ENCODE measurements at places on chromosomes 6 and 20.

- DNase-seq, result no peak
Measured at GRCh38 chr6:46983007-46983411, 59.1 kb downstream of the ADGRF1 start.

GRCh38 chr6:45105170-45105820 is 222.8 kb upstream of the RUNX2 start:
- DNase-seq, result no peak

DNA sequence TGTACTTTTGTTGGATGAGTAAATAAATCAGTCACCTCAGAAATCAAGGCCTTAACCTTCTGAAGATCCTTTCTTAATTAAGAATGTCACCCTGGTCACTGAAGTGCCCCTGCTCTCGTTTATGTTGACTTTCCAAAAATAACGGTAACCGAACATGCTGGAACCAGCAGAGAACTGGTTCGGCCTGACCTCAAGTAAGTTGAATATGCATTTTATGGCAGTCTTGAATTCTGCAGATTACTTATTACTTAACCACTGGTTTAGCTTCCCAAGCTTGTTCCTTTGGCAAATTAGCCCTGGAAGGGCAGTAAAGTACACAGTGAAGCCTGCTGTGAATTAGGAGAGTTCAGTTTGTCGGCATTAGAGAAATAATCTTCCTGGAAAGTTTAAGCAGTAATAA is 12.2 kb downstream of the MAPRE1 start:
- DNase-seq, result no peak

GRCh38 chr20:24721891-24722568 is 227.0 kb upstream of the CST7 start:
- no peak for DNase-seq

DNA sequence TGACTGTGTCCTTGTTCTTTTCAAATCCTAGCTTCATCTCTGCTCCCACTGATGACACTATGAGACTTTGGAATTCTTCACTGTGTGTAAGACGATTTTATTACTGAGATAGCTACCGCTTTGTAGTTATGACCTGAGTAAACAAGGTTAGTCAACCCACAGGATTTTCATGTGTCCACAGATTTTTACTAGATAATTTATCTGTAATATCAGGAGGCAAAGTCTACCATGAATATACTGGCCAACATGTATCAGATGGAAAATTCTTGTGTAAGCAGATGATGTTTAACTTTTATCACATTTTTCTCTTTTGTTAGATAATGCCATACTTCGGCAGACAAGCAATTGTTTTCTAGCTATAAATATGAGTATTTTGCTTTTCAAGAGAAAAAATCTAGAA is 119.8 kb downstream of the SGK1 start:
- no peak for DNase-seq

- peak; percentile 32 for DNase-seq
Measured at GRCh38 chr6:15063253-15063853, 182.5 kb upstream of the JARID2 start.

DNA sequence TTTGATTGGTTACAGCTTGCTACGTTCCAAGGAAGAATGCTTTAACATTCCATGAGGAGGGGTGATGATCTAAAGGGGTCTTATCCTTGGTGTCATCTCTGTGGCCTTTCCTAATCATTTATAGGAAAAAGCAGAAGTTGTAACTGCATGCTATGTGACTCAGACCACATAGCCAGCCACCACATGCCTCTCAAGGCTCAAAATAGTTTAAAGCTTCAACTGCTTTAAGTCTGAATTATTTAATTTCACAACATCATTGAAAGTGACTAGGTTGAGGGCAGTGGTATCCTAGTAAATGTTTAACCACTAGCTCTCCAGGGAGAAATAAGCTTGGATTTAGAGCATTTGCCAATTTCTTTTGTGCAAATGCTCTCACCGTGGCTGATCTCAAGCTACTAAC is 29.7 kb downstream of the MC3R start:
- DNase-seq, result no peak

DNA sequence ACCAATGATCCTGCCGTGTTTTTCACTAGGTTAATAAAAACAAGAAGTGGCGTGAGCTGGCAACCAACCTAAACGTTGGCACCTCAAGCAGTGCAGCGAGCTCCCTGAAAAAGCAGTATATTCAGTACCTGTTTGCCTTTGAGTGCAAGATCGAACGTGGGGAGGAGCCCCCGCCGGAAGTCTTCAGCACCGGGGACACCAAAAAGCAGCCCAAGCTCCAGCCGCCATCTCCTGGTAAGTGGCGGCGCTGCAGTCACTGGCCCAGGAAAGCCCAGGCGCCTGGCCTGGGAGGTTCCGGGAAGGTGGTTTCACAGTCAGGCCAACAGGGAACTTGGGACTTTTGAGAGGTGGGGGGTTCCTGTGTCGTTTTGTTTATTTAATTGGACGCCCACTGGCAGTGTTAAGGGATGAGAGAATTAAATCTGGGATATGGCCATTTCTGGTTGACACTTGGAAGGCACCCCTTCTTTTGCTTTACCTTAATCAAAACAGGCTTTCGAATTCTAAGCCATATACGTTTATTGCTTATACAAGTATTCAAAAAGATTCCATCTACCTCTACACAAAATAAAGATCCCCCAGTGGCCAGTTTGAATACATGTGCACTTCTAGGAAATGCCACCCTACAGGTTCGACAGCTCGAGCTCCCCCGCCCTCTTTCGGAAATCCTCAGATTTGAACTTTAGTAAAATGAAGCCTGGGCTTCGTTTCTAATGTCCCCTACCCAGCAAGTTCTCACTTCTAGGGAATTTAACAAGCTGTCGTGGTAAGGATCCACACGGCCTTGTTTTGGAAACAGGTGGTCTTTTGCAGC is 138.9 kb downstream of the TMEM242 start:
- DNase-seq, result peak; percentile 91

DNA sequence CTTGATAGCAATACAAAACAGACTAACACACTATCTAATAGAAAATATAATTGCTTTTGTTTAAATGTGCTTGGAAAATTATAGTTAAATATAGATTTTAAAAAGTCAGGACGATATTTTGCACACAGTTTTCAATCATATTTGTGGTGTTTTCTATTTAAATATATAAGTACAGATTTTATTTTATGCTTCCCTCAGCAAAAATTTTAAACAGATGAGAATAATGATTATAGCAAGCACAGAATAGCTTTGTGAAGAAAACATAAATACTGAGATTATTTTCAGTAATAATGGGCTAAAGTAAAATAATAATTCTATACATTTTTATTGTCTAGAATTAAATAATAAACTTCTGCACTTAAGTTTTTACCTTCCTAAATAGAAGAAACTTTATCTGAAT is 809.4 kb downstream of the PHF3 start:
- no peak for DNase-seq

DNA sequence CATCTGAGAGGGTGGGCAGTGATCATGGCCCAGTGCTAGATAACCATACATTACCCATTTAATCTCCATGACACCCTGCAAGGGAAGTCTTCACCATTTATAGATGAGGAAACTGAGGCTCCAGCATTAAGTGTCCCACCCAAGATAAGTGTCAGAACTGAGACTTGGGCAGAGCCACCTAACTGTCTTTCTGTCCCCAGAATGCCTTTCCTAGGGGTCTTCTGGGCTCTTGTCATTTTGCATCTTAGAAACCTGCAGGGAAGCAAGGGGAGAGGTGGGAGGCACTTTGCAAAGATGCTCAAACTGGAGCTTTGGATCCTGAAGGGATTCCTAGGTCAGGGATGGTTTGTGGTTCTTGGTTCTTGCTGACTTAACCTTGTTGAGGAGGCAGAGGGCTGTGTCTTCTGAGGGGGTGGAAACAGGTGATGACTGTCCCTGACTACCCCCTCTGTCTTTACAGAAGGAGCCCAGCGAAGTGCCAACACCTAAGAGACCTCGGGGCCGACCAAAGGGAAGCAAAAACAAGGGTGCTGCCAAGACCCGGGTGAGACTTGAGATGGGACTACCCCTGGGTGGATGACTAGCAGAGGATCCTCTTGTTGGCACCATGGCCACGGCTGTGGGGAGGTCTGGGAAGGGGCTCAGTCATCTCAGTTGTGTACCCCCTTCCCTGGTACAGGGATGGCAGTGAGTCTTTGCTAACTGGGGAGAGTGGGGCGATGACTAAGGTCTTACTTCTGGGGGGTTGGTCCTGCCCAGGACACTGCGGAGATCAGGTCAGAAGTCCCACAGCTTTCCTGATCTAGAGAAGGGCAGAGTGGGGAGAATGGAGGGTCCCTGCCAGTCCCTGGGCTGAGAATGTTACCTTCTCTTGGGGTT is 5.8 kb downstream of the HMGA1 start:
- DNase-seq, result no peak

DNA sequence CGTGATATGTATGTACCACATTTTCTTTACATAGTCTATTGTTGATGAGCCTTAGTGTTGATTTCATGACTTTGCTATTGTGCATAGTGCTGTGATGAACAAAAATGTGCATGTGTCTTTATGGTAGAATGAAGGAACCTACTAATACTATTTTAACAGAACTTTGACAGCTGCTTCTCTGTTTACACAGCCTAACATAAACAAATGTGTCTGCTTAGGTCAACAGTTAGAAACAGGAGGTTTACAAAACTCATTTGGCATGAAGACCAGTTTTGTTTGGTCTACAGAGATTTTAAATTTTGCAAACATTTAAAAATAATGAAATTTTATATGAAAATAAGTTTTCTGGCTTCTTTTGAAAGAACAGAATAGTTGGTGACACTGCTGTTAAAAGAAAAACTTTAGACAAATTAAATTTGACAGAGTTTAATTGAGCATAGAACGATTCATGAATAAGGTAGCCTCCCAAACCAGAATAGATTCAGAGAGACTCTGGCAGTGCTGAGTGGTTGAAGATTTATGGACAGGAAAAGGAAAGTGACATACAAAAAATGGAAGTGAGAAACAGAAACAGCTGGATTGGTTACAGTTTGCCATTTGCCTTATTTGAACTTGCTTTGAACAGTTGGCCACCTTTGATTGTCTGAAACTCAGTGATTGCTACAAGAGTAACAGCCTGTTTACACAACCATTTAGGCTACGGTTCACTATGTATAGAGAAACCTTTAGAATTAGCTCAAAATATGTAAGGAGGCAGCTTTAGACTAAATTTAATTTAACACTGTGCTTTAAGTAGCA is 715.8 kb upstream of the HS3ST5 start:
- DNase-seq, result no peak

- no peak for DNase-seq
Measured at GRCh38 chr6:162974685-162975084, 246.9 kb downstream of the PACRG start.

DNA sequence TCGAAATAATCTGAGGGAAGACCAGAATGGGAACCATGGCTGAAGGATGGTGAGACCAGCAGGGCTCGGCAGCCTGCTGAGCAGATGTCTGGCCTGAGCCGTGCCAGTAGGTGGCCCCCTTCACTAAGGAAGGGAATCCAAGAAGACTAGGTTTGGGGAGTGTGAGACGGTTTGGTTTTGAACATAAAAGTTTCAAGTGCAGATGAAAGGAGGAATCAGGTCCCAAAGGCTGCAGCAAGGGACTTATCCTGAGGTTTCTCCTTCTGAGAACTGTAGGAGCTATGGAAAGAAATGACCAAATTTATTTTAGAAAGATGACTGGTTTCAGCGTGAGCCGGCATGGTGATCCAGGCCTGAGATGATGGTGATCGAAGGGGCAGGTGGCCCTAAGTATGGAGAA is 4.6 kb upstream of the OSER1 start:
- DNase-seq, result peak; percentile 67

DNA sequence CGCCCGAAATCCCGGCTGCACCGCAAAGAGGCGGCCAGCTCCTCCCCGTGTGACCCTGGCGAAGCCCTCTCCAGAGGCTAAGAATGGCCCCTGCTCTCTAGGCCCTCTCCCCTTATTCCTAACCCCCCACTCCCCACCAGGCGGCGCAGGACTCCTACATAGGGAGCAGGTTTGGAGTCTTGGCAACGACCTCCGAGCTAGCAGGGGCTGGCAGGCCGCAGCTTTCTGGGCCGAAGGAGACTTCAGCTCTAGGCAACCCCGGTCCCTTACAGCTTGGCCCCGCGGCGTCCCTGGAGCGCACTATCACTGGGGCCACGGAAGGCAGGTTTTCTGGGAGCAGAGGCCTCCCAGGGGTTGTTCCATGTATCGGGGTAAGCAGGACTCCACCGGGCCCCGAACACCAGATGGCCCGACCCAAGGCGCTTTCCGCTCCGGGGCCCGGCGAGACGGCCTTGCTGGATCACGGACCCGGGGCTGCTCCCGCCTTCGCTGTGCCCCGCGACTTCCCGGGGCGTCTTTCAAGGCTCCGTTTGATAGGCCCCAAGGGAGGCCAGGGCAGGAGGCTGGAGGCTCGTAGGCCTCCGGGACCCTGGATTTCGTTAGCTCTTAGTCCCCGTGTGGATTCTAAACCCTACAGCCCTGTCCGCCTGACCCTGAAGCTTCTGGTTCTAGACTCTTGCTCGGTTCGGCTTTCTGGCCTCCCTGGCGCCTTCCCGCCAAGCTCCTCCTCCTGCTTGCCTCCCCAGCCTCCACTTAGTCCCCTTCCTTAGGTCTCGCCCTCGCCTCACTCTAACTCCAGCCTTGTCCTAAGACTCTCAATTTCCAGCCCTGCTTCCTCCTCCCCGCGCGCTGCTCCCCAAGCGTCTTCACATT is 1.9 kb downstream of the SLC32A1 start:
- peak; percentile 45 for DNase-seq

GRCh38 chr6:14849185-14849584 is 396.7 kb upstream of the JARID2 start:
- no peak for DNase-seq

GRCh38 chr6:110746680-110747079 is 68.6 kb downstream of the CDK19 start:
- DNase-seq, result no peak

DNA sequence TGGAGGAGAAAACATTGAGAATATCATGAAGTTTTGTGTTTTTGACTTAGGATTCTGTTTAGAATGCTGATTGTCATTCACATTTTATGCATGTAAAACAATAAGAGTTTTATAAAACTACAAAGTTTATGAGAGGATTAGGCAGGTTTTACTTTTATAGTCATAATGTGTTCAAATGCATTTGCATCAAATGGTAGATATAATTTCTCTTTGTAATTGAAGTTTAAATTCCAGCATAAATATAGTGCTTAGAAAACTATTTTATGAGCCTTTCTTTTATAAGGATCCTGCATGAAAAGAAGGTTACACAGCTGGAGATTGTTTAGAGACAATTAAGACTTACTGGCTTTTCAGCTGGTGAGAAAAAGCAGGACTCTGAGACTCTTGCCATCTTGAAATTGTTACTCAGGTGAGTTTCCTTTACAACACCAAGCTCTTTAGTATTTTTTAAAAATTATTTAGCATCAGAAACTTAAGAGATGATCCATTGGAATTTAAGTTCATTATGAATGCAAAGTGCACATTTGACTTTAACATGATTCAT is 157.1 kb upstream of the MAN1A1 start:
- DNase-seq, result no peak

DNA sequence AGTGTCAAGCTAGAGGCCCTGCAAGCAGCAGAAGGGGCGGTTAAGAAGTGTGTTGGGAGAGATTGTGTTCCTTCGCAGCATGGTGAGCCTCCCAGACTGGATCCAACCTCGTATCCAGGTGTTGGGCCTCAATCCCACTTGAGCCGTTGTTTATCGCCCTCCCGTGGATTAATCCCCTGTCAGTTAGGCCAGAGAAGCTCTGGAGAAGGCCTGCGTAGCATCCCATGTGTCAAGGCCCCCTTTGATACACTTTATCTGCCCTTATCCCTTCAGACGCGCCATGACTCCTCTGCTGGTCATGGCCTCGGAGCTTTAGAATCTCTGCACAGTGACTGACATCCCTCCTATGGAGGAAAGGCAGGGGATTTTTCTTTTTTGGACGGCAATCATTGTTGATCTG is 181.0 kb downstream of the ZFP64 start:
- DNase-seq, result no peak

Data from mucosa of descending colon (tissue), 3 donors.